ENCODE measurements at places on chromosomes 3 and 15.

GRCh38 chr3:43285644-43286043 lies 696 bp upstream of the SNRK start:
- no peak for DNase-seq

GRCh38 chr15:69319384-69320375 lies 21.0 kb downstream of the PAQR5 start:
- no peak for DNase-seq

- DNase-seq: no peak
These were observed 45.8 kb upstream of the GOLIM4 start for GRCh38 chr3:168141405-168141998.

GRCh38 chr15:90560229-90560776 lies 30.6 kb downstream of the CRTC3 start:
- DNase-seq: no peak

DNA sequence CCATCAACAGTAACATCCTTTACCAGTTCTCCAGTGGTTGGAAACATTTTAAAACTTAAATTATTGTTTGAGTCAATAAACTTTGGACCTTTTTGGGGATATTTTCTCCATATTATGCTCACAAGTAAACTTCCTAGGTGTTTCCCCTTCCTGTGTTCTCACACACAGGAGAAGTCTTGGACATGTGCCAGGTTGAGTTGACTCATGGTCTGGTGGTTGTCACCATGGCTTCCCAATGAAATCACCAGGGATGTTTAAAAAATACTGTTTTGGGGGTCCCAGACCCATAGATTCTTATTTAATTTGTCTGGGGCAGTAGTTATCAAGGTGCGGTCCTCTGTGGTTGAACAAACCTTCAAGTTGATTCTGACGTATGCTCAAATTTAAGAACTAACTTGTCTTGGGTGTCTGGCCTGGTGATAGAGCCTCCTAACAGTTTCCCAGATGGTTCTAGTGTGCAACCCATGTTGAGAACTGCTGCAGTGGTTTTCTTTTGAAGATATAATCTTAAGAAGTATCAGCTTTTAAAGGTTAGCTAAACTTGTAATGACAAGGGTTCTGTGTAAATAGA lies 291.8 kb downstream of the EDEM1 start:
- no peak for DNase-seq

- no peak for DNase-seq
These were observed 22.7 kb upstream of the TRAK1 start for GRCh38 chr3:42068303-42069088.

- DNase-seq: no peak
These were observed 58.9 kb upstream of the ACTC1 start for GRCh38 chr15:34854232-34854631.

- DNase-seq: peak; percentile 49
These were observed 8.5 kb downstream of the FAM107A start for GRCh38 chr3:58568572-58569286.

GRCh38 chr3:100609963-100610362 lies 562 bp downstream of the ADGRG7 start:
- DNase-seq: no peak

- DNase-seq: no peak
These were observed 741.5 kb downstream of the EDEM1 start for GRCh38 chr3:5929027-5929426.

DNA sequence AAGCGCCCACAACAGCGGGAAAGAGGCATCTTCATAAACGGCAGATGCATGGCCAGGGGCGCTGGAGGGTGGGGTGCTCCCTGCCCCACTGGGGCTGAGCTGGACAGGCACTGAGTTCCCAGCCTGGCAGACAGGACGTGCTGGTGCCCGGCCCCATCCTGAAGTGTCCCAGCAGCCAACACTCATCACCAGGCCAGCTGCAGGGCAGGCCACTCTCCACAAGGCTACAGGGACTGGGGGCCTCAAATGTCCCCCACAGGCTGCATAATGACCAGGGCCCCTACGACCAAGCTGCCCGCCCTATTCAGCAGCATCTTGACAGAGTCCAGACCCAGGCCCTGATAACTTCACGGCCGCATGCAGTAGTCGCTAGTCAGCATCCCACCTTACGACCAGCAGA lies 124.1 kb upstream of the IQSEC1 start:
- DNase-seq: no peak

DNA sequence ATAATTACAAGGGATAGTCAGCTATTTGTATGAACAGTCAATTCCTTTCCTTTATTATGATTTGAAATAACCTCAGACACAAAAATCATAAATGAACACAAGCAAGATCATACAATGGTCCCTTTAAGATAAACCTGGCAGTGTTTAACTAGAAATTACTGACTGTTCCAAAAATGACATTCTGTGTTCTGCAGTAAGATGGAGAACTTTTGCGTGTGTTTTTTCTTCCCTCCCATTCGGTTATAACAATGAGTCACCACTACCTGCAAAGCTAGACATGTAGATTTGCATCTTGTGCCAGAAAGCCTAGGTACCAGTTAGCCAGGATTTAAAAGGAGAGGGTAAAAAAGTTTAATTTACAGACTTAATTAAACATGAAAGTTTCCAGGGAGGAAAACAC lies 248.2 kb upstream of the ADAMTS9 start:
- DNase-seq: no peak

DNA sequence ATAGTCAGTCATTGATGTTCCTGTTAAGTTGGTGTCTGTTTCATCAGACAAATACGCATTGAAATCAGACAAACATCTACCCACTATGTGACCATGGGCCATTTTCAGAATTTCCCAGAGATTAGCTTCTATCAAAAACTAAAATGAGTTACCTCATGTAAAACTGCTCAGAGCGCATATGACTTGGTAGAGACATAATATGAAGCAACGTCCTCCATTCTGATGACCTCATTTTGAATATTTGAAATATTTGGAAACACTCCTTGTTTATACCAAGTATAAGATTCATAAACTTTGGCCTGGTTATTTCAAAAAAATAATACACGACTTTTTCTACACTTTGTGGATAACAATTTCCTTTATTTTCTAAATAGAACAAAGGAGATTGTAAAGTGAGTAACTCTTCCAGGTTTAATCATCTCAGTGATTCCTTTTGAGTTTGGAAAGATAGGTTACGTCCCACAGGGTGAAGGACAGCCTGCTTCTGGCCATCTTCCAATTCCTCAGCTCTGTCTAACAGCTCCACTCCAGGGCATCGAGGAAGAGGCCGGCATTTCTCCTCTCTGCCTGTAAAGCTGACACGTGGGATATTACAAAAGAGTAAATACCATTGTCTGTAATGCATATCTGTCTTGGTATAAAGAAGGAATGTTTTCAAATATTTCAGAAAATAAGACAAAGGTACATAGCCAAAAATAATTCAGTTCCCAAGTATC lies 122.6 kb downstream of the CADM2 start:
- no peak for DNase-seq

DNA sequence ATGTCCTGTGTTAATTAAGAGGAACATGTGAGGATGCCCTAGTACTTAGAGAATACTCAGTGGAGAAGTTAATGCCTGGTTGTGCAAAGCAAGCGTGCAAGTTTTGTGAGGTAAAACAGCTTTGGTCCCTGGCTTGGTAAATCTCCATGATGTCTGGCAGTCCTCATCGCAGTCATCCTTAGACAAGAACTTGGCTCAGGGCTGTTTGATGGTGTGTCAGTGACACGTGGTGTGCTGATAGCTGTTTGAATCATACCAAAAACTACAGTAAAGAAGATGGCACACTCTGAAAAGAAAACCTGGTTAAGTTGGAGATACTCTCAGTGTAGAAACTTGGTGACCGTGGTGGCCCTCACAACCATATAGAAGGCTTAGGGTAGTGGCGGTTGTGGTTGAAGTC lies 361.7 kb downstream of the FEZF2 start:
- DNase-seq: no peak

DNA sequence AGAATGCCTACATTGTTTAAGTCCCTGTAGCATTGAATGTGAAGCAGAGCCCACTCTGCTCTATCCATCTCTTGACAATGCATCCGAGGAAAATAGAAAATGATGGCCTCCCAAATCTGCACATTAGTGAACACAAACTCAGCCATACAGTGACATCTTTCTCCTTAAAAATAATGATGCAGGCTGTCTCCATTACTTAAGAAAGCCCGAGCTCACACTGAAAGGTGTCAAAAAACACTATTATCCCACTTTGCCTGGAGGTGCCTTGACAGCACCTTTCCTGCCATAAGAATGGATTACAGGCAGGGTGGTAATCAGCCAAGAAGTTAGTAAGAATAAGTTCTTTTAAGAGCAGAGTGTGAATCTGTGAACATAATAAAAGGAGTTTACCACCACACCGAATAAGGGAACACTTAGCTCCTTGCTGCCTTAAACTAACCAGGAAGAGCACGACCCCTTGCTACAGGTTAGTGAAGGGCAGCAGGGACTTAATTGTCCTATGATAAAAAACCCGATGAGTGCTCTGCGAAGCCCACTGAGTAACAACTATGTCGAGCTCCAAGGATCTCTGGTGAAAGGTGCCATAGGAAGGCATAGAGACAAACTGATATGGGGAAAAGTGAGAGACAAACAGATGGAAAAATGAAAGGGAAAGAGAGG lies 123.2 kb upstream of the TUSC7 start:
- no peak for DNase-seq

GRCh38 chr15:94026458-94027304 lies 204.7 kb upstream of the MCTP2 start:
- DNase-seq: no peak

DNA sequence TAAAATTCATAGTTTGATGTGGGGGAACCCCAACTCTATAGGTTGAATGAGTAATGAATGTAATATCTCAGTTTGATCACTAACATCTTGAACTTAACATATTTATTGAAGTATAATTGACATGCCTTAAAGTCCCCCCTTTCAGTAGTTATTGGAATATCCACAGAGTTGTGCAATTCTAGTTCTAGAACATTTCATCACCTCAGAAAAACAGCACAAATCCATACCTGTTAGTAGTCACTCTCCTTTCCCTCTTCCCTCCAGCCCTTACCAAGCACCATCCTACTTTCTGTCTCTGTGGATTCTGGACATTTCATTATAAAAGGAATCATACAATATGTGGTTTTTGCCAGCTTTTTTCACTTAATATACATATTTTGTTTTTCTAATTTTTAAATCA lies 8.7 kb upstream of the NIT2 start:
- DNase-seq: no peak

GRCh38 chr3:68958932-68959331 lies 26.6 kb upstream of the TAFA4 start:
- DNase-seq: no peak

DNA sequence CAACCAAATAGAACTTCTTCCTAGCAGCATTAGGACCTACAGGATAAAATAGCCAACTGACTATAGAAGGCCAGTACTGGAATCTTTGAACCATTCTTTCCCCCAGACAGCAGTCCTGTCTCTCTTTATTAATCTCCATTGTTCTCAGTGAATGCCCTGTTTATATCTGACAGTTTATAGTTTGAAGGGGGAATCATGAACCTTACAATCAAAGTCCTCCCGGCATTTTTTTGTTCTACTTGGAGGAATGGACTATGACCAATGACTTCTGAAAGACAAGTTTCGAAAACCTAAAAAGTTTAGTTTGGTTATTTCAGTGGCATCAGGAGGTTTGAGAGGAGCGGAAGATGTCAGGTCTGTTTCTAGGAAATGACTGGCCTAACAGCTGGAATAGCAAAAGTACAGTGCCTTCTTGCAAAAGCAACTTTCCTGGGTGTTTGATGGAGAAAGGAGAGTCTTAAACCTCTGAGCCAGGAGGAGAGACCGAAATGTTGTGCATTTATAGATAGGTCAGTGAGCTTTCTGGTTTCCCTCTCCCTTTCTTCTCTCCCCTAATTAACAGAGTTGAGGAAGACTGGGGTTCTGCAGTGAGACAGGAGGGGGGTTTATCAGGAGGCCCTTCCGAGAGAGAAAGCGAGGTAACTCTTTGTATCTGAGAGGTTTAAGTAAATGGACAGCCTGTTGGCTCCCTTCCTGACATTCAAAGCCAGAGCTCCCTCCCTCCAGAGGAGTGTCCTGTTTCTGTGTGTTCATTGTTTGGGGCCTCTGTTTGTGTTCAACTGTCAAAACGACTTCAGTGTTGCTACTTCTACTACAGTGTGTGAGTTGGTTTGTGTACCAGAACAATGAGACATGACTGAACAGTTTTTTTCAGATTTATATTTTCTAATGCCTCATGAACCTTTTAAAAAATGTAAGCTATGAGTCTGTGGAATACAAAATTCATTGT lies 383.0 kb upstream of the RARB start:
- DNase-seq: no peak

DNA sequence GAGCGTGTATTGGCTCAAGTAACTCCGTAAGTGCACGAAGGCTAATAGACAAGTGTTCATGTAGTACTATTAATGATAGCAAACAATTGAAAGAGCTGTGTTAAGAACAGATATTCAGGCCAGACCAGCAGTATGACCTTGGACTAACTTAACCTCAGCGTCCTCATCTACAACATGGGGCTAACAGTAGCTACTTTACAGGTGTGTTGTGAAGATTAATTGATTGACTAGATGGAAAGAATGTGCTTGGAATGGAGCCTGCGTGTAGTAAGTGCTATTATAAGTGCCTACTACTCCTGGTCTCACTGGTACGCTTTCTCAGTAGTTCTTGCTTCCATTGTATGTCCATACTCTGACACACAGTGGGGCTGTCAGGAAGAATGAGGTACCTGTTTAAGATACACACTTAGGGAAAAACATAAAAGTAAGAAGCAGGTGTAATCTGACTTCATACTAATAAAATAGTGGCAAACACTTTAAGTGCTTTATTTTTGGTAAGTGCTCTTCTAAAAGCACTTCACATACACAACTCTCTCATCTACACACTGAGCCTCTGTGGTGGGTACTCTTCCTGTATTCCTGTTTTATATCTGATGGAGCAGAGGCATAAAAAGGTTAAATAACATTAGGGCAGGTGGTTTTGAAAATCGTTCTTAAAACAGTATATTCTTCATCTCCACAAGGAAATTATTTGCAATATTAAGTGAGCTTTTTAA lies 24.3 kb upstream of the FBXL22 start:
- DNase-seq: no peak

- DNase-seq: no peak
These were observed 282.8 kb upstream of the ALCAM start for GRCh38 chr3:105083945-105084344.

DNA sequence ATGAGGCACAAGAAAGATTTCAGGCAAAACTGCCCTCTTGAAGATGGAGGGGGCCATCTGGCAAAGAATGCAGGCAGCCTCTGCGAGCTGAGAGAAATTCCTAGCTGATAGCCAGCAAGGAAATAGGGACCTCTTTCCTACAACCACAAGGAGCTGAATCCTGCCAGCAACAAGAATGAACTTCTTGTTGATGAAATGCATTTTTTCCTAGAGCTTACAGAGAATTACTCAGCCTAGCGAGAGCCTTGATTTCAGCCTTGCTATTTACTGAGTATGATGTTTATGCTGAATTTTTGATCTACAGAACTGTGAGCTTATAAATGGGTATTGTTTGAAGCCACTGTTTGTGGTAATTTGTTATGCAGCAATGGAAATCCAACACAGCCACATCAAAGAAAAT lies 148.5 kb upstream of the NAALADL2 start:
- no peak for DNase-seq

GRCh38 chr3:65843732-65844131 lies 195.0 kb downstream of the MAGI1 start:
- no peak for DNase-seq

GRCh38 chr3:160473978-160474377 lies 24.4 kb upstream of the TRIM59 start:
- no peak for DNase-seq
